Progenitor cell of endocrine pancreas (in vitro differentiated cells): ENCODE measurements at places on chromosomes 7 and 10. TPM values are rescaled to one million over a fixed set of nuclear protein-coding genes. Genes with fewer than 3 reads are reported as not detected.

DNA sequence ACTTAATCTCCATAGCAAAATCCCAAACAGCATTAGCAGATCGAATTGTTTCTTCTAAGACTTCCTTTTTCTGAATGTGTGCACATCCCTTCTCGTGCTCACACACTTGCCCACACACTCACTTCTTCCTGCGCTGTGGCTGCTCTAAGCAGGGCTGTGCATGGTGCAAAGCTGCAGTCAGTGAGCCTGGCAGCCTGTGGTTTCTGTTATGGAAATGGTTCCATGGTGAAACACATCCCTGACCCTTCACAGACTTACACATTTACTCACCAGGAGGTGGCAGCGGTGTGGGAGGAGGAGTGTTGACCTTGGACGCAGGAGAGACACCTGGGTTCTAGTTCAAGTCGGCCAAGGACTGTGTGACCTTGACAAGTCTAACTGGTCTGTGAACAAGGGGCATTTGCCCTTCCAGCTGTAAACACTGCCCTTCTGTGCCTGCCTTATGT is 24.9 kb downstream of the MTURN start:
- H3K4me1 ChIP-seq: peaks cover 42% of the 10 kb centered on the region
- H3K27ac ChIP-seq: no peak overlapping the region
- H3K36me3 ChIP-seq: peaks cover 4% of the 10 kb centered on the region
- DNase-seq: no peak
- H3K4me3 ChIP-seq: no peak overlapping the region

- H3K4me1 ChIP-seq: peaks cover 10% of the 10 kb centered on the region
- H3K27me3 ChIP-seq: no peaks in the 10 kb centered on the region
- H3K27ac ChIP-seq: no peak overlapping the region
- no peak for DNase-seq
Measured at GRCh38 chr10:33776419-33777070, 442.1 kb upstream of the NRP1 start.

GRCh38 chr10:45582386-45582781 is 90.2 kb downstream of the ZFAND4 start:
- H3K4me1 ChIP-seq: peaks cover 17% of the 10 kb centered on the region
- H3K27me3 ChIP-seq: no peaks in the 10 kb centered on the region

GRCh38 chr7:25842201-25842733 is 309.7 kb upstream of the NFE2L3 start:
- no peaks in the 10 kb centered on the region for H3K36me3 ChIP-seq
- no peak for DNase-seq
- H3K4me3 ChIP-seq: no peak overlapping the region
- H3K4me1 ChIP-seq: peaks cover 22% of the 10 kb centered on the region
- H3K27ac ChIP-seq: no peak overlapping the region

Gene PCLO
- total RNA-seq: 8.9 and 11.9 TPM in 2 replicates

- H3K4me1 ChIP-seq: peaks cover 12% of the 10 kb centered on the region
- H3K27ac ChIP-seq: no peak overlapping the region
- peaks cover 94% of the 10 kb centered on the region for H3K27me3 ChIP-seq
- no peak overlapping the region for H3K4me3 ChIP-seq
- no peaks in the 10 kb centered on the region for H3K36me3 ChIP-seq
- DNase-seq: no peak
Measured at GRCh38 chr10:117131376-117132327, 6.4 kb downstream of the VAX1 start.

DNA sequence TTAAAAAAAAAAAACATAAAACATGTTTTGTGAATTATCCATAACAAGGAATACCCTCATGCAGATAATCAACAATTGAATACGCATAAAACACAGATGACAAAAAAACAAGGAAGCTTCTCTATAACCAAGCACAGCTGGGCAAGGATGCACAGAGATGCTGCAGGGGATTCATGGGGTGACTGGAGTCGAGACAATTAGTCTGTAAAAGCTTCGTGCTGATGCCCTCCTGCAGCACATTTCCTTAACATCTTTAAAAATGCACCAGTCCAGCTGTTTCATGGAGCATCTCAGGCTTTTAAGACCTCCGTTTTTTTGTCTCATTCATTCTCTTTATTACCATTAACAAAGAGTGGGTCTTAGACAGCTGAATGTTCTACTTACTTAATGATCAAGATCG is 794.0 kb upstream of the C7orf33 start:
- no peak for DNase-seq
- H3K36me3 ChIP-seq: no peaks in the 10 kb centered on the region
- H3K27me3 ChIP-seq: no peaks in the 10 kb centered on the region

Gene FAM171A1
- total RNA-seq: 75.6 and 86.1 TPM in 2 replicates

Gene PRSS2
- 3.9 and 5.3 TPM in 2 replicates for total RNA-seq

Gene PKD1L1
- total RNA-seq: 0.67 and 0.89 TPM in 2 replicates

- H3K27me3 ChIP-seq: no peaks in the 10 kb centered on the region
- no peaks in the 10 kb centered on the region for H3K36me3 ChIP-seq
- DNase-seq: no peak
Measured at GRCh38 chr10:61804414-61804813, 97.1 kb upstream of the ARID5B start.

DNA sequence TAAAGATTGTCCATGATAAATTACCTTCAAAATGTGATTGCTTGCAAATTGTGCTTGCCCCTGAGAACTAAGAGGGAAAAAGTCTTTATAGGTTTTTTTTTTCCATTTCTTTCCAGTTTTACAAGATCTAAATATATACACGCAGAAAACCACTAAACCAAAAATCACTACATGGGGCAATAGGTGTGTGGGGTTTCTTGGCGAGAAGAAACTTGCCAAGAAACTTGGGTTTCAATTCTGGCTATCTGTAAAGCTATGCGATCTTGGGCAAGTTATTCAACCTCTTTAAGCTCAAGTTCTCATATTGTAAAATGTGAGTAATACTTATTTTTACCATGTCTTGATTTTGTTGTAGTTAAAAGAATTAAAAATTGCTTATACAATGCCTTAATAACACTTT is 17.0 kb downstream of the CUBN start:
- H3K4me1 ChIP-seq: peaks cover 26% of the 10 kb centered on the region
- H3K27ac ChIP-seq: no peak overlapping the region
- no peaks in the 10 kb centered on the region for H3K27me3 ChIP-seq
- no peak overlapping the region for H3K4me3 ChIP-seq
- DNase-seq: no peak
- no peaks in the 10 kb centered on the region for H3K36me3 ChIP-seq

Gene SLC39A12
- total RNA-seq: not detected in 2 replicates

DNA sequence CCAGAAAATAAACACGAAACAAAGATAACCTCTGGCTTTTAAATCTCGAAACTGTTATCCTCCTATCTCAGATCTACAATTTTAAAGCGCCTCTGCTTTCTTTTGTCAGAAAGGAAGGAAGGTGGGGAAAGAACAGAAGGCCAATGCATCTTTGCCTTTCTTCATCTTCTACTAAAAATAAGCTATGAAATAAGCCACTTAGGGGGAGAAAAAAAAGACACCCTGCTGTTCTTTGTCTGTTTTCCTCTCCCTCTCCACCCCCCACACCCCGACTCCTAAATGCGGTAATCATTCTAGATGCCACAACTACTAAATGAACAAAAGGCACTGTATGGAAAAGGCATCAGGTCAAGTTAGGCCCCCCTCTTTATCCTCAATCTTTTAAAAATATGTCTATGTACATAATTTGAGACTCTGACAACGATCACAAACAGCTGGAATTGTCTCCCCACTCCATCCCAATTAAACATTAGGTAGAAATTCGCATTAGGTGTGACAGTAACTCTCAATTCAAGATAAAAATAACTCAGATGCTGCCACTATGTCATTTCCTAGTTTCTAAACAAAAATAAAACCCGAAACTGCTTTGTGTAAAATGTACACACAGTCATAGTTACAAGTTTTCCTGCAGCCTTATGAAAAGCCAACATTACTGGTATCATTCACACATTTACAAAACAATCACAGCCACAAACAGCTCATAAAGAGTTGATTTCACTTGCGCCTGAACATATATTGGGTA is 2.4 kb downstream of the UBE2H start:
- no peak for DNase-seq
- peaks cover 22% of the 10 kb centered on the region for H3K4me1 ChIP-seq
- H3K27ac ChIP-seq: no peak overlapping the region
- H3K27me3 ChIP-seq: no peaks in the 10 kb centered on the region
- no peak overlapping the region for H3K4me3 ChIP-seq
- peaks cover 2% of the 10 kb centered on the region for H3K36me3 ChIP-seq

DNA sequence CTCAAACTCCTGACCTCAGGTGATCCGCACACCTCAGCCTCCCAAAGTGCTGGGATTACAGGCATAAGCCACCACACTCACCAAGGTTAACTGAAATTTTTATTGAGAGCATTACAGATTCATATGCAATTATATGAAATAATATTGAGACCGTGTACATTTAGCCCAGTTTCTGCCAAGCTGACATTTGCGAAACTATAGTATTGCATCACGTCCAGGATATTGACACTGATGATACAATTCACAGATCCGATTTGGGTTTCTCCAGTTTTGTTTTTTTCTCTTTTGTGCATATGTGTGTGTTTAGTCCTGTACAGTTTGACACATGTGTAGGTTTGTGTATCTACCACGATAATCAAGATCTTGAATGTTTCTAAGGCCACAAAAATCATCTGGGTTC is 627.9 kb upstream of the FOXK1 start:
- no peak overlapping the region for H3K4me3 ChIP-seq
- no peak overlapping the region for H3K27ac ChIP-seq
- H3K36me3 ChIP-seq: peaks cover 35% of the 10 kb centered on the region
- no peak for DNase-seq
- H3K27me3 ChIP-seq: no peaks in the 10 kb centered on the region

GRCh38 chr10:116186273-116186672 is 86.7 kb downstream of the GFRA1 start:
- DNase-seq: no peak
- H3K27me3 ChIP-seq: peaks cover 2% of the 10 kb centered on the region
- no peak overlapping the region for H3K27ac ChIP-seq
- H3K4me3 ChIP-seq: no peak overlapping the region

Gene NRF1
- 29.7 and 32.4 TPM in 2 replicates for total RNA-seq

DNA sequence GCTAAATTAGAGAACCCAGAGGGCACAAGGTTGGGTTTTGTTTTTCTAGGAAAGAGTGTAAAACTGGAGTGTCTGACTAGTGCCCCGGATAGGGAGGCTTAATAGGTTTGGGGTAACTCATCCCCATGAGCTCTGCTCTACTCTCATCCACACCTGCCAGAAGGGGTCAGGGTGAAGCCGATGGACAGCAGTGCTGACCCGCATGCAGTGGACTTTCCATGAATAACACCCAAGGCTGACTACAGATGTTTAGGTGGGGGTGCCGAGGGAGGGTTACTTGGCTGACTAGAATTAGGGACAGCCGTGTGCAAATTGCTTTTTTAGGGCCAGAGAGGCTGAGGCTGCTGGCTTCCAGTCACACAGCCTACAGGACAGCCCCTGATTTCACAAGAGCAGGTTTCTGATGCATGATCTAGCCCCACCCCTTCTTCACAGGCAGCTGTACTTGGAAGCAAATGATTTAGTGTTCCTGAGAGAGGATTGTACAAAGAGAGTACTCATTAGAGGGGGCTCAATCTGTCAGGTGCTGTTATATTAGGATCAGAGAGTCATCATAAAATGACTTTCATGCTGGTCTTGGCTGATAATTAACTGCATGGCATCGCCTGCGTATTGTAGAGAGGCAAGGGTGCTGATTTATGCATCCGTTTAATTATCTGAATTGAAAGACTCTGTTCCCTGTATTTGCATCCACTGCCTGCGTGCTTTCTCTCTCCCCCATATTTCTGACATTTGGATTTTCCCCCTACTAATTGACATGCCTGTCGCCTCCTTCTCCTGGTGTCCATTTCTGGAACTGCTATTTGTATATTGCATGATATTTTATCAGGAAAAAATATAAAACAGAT is 9.5 kb downstream of the INHBA start:
- no peak for DNase-seq
- H3K4me1 ChIP-seq: peaks cover 10% of the 10 kb centered on the region
- no peak overlapping the region for H3K27ac ChIP-seq
- no peaks in the 10 kb centered on the region for H3K36me3 ChIP-seq
- peaks cover 26% of the 10 kb centered on the region for H3K27me3 ChIP-seq

- H3K36me3 ChIP-seq: no peaks in the 10 kb centered on the region
- no peaks in the 10 kb centered on the region for H3K4me1 ChIP-seq
- no peak for DNase-seq
- no peak overlapping the region for H3K27ac ChIP-seq
- H3K27me3 ChIP-seq: no peaks in the 10 kb centered on the region
- H3K4me3 ChIP-seq: no peak overlapping the region
Measured at GRCh38 chr7:13890793-13891192, 98.7 kb downstream of the ETV1 start.

Gene FGL2
- total RNA-seq: not detected in 2 replicates

GRCh38 chr10:72328829-72329204 is 25.9 kb downstream of the DNAJB12 start:
- H3K4me1 ChIP-seq: peaks cover 19% of the 10 kb centered on the region
- no peak overlapping the region for H3K27ac ChIP-seq
- H3K36me3 ChIP-seq: peaks cover 5% of the 10 kb centered on the region
- H3K4me3 ChIP-seq: no peak overlapping the region
- H3K27me3 ChIP-seq: no peaks in the 10 kb centered on the region

Gene GPR141
- total RNA-seq: 1.1 and 1.4 TPM in 2 replicates

Gene C10orf53
- total RNA-seq: not detected in 2 replicates

Gene EGFR
- 43.8 and 47.8 TPM in 2 replicates for total RNA-seq

- H3K27me3 ChIP-seq: peaks cover 12% of the 10 kb centered on the region
- H3K27ac ChIP-seq: no peak overlapping the region
- DNase-seq: no peak
- H3K4me1 ChIP-seq: peaks cover 2% of the 10 kb centered on the region
Measured at GRCh38 chr10:89304925-89305324, 3.1 kb downstream of the IFIT2 start.

- no peak for DNase-seq
- H3K4me1 ChIP-seq: peaks cover 36% of the 10 kb centered on the region
- H3K27me3 ChIP-seq: no peaks in the 10 kb centered on the region
- H3K36me3 ChIP-seq: no peaks in the 10 kb centered on the region
- no peak overlapping the region for H3K4me3 ChIP-seq
Measured at GRCh38 chr10:14612873-14613587, 161.7 kb downstream of the FAM107B start.

Gene TCAF2
- 0.10 and 0.11 TPM in 2 replicates for total RNA-seq

- DNase-seq: peak; percentile 19
- no peaks in the 10 kb centered on the region for H3K27me3 ChIP-seq
- H3K4me1 ChIP-seq: peaks cover 3% of the 10 kb centered on the region
- no peak overlapping the region for H3K27ac ChIP-seq
- H3K4me3 ChIP-seq: no peak overlapping the region
- no peaks in the 10 kb centered on the region for H3K36me3 ChIP-seq
Measured at GRCh38 chr10:89793649-89794254, 92.4 kb downstream of the KIF20B start.

Gene MBL2
- total RNA-seq: not detected in 2 replicates

- H3K4me1 ChIP-seq: peaks cover 11% of the 10 kb centered on the region
- H3K27me3 ChIP-seq: peaks cover 18% of the 10 kb centered on the region
- DNase-seq: no peak
- H3K27ac ChIP-seq: no peak overlapping the region
- no peaks in the 10 kb centered on the region for H3K36me3 ChIP-seq
Measured at GRCh38 chr10:126242397-126243260, 145.6 kb downstream of the ADAM12 start.

Gene TMEM178B
- total RNA-seq: 2.3 and 2.8 TPM in 2 replicates

- H3K27me3 ChIP-seq: peaks cover 1% of the 10 kb centered on the region
- peaks cover 6% of the 10 kb centered on the region for H3K4me1 ChIP-seq
- no peak overlapping the region for H3K27ac ChIP-seq
- H3K4me3 ChIP-seq: no peak overlapping the region
- no peak for DNase-seq
Measured at GRCh38 chr10:124569623-124570470, 108.2 kb downstream of the LHPP start.
